Activated T-helper 2 cell treated with anti-CD3 and anti-CD28 coated beads, Interferon-gamma antibody, Interleukin-2, Interleukin-4, amounts not matched to agents 10 μg/mL and 5 μg/mL and 100 μg/mL, durations not matched to agents 14 hours and 24 hours and 36 hours (primary cell): ENCODE measurements at places on chromosomes 13 and 19.

GRCh38 chr19:2103045-2103707 lies 6.5 kb downstream of the IZUMO4 start:
- DNase-seq = no peak

DNA sequence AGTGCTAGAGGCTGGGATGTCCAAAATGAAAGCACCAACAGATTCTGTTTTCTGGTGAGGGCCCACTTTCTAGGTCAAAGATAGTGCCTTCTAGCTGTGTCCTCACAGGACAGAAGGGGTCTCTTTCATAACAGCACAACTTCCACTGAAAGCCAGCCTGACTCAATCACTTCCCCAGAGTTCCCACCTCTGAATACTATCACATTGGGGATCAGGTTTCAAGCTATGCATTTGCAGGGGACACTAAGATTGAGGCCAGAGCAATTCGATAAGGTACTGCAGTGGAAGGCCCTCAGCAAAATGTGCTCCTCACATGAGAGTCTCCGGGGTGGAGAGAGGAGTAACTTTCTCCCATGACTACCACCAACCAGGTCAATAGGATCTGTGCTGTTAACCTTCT lies 1501.5 kb downstream of the EFNB2 start:
- DNase-seq = no peak

GRCh38 chr13:48316826-48317510 lies 13.4 kb downstream of the RB1 start:
- DNase-seq = no peak

DNA sequence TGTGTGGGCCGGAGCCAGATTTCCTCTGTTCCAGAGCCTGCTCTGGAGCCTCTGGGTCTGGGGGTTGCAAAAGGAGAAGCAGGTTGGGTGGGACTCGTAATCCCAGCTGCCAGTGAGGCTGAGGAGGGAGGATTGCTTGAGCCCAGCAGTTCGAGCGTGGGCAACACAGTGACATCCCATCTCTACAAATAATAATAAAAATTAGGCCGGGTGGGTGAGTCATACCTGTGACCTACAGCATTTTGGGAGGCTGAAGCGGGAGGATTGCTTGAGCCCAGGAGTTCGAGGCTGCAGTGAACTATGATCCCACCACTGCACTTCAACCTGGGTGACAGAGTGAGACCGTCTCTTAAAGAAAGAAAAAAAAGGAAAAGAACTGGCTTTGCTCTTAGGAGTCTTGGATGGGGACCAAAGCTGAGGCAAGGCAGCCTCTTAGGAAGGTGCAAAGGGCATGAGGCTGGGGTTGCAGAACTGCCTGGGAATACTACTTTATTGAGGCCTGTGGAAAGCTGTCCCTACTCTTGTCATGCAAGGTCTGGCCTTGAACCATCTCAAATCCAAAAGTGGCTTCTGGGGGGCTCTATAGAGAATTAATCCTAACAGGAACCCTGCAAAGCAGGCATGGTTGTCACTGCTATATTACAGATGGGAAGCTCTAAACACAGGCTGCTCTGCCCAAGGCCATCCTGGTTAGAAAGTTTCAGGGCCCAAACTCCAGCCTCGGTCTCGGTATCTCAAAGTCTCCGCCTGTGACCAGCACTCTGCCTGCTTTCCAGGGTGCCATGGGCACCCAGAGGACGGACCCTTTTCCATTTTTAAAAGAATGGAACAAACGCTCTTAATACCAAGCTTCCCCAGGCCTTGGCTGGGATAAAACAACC lies 880 bp upstream of the C19orf12 start:
- DNase-seq = no peak

DNA sequence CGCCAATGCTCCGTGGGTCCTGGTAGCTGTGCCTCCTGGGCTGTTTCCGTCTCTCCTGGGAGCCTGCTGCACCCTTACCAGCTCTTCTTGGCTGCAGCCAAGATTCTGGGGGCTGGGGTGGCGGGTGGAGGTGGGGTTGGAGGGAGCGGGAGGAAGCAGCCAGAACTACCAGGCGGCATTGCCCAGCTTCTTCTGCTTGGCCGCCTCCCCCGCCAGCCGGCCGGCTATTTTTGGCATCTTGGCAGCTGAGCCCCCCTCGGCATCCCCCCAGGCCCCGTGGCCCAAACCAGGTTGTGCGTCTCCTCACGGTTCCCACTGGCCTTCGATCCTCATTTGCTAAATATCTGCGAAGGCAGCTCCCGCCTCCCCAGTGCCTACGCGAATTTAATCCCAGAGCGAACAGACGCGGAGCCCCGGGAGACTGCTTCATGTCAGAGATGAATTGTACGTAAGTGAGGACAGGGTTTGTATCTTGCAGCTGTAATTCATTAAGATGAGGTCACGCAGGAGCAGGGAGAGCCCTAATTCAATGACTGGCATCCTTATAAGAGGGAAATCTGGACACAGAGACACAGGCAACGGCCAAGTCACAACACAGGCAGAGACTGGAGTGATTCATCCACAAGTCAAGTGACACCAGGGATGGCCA lies 12.8 kb upstream of the PEAK3 start:
- DNase-seq = no peak

DNA sequence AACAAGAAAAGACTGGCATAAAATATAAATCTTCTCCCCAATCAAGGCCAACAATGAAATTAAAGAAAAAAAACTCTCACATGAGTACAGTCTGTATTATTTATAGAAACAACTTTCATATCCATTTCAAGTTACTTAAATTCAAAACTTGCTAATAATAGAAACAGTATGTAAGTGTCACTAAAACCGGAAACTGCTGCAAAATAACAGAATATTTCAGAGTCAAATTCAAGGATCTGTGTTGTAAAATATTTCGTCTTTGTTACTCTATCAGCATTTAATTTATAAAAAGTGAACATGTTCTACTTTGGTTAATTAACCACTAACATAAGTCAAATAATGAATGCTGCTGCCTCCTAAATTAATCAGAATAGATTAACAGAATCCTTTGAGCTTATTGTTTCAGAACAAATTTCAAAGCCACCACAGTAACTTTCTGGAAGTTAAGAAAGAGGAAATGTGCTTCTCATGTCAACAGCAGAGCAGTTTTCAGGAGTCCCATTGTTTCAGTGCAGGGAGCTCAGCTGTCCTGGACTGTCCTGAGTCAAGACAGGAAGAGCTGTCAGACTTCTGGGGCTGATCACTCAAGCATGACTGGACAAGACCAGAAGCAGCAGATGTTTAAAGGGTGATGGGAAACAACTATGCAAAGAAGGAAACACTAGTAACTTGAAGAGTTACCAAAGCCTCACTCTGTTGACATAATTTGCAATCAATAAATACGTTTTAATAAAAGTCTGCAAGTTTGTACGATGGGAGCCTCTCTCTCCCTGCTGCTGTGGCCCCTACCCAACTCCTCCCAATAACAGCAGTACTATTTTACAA lies 76.9 kb downstream of the FOXO1 start:
- DNase-seq = no peak

- DNase-seq = no peak
Measured at GRCh38 chr19:36093687-36094086, 17.3 kb upstream of the OVOL3 start.

GRCh38 chr13:27638521-27638920 lies 16.8 kb downstream of the POLR1D start:
- DNase-seq = no peak
